ENCODE measurements at places on chromosomes 2 and 18. TPM values are rescaled to one million over a fixed set of nuclear protein-coding genes. Genes with fewer than 3 reads are reported as not detected.

TGFA gene
- 1.8 TPM for polyA plus RNA-seq

ERMN gene
- polyA plus RNA-seq: 0.13 TPM

OR6B2 gene
- not detected for polyA plus RNA-seq

TUBA4B gene
- polyA plus RNA-seq: not detected

RAX gene
- not detected for polyA plus RNA-seq

RESP18 gene
- polyA plus RNA-seq: not detected

TTN gene
- 0.22 TPM for polyA plus RNA-seq

TET3 gene
- polyA plus RNA-seq: 0.03 TPM

PSMA8 gene
- polyA plus RNA-seq: 1.7 TPM

DNA sequence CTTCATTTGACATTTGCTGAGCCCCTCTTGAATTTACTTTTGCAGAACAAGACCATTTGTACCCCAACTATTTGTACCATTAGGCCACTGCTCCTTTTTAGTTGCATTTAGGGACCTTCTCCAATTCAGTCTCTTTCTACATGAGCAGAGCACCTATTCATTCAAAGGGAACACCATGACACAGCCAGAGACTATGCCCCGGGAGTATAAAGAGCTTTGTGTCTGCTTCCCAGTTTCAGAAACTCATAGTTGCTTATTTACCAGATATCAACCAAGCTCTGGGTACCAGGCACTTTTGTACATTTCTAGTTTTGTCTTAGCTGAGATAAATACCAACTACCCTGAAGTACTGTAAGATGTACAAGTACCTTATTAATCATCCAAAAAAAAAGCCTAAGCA, 269.1 kb upstream of the SIX3 start:
- DNase-seq: no peak
- no peak overlapping the region for H3K4me3 ChIP-seq
- peaks cover 6% of the 10 kb centered on the region for H3K4me1 ChIP-seq
- no peaks in the 10 kb centered on the region for H3K27me3 ChIP-seq
- no peak overlapping the region for H3K27ac ChIP-seq

GRCh38 chr2:78749638-78750037, 275.9 kb upstream of the REG3G start:
- no peaks in the 10 kb centered on the region for H3K27me3 ChIP-seq
- no peak overlapping the region for H3K27ac ChIP-seq
- H3K4me3 ChIP-seq: no peak overlapping the region
- no peaks in the 10 kb centered on the region for H3K4me1 ChIP-seq

DNA sequence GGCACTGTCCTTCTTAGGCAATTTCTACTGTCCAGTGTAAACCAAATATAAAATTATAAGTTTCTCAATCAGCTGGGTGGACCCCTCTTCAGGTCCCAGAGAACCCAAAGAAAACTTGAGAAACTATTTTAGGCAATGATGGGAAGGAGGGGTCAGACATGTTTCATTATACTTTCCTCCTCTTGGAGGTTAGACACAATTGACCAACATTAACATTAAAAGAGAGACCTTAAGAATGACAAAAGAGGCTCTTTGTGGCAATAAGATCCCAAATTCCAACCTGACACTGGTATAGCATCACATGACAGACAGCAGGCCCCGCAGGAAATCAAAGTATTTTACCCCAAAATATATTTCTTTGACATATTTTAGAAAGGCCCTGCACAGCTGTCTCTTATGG, 73.1 kb downstream of the LRRTM1 start:
- no peak overlapping the region for H3K27ac ChIP-seq
- H3K36me3 ChIP-seq: no peaks in the 10 kb centered on the region
- H3K4me1 ChIP-seq: no peaks in the 10 kb centered on the region
- no peak for DNase-seq

GRCh38 chr18:71597219-71597618, 946.9 kb downstream of the CBLN2 start:
- no peak overlapping the region for H3K27ac ChIP-seq
- H3K27me3 ChIP-seq: no peaks in the 10 kb centered on the region

- no peak for DNase-seq
- no peaks in the 10 kb centered on the region for H3K27me3 ChIP-seq
- H3K27ac ChIP-seq: no peak overlapping the region
- no peaks in the 10 kb centered on the region for H3K4me1 ChIP-seq
Observed at GRCh38 chr2:3082705-3083104, 294.9 kb downstream of the EIPR1 start.

DNA sequence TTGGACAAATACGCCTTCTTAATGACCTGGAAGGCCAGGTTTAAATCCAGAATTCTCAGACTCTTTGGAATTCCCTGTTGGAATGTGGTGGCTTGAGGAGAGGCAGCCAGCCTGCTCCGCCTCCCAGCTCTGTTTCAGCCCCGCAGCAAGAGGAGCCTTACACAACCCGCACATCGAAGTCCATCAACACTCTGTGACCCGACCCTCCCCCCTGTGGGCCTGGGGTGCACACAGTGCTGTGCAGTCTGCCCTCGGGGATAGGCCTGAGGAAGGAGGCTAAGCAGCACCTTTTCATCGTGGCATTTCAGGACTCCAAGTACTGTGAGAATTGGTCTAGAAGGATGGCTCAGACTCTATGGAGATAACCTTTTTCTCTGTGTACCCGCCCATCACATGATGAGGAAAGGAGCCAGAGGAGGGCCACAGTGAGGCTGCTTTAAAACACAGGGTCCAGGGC, 73.7 kb downstream of the GREB1L start:
- H3K4me1 ChIP-seq: no peaks in the 10 kb centered on the region
- no peak overlapping the region for H3K4me3 ChIP-seq
- no peaks in the 10 kb centered on the region for H3K36me3 ChIP-seq
- no peak overlapping the region for H3K27ac ChIP-seq
- DNase-seq: no peak
- no peaks in the 10 kb centered on the region for H3K27me3 ChIP-seq

DNA sequence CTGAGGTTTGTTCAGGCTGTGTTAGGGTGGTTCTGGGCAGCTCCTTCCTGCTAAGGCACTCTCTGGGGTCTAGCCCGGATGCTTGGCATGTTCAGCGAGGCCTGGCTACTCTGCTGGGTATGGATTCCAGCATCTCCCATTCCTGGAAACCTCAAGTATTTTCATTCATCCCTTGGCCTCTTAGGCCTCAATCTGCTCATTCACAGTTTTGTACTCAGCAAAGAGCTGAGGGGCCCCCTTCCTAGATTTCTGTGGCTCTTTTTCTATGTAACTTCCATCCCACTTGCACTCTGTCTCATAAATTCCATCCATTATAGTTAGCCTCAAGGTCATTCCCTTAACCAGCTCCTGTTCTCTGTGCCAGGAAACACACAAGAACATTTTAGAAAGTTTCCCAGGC, 798.8 kb upstream of the HS6ST1 start:
- no peaks in the 10 kb centered on the region for H3K27me3 ChIP-seq
- DNase-seq: no peak
- no peak overlapping the region for H3K27ac ChIP-seq
- H3K4me3 ChIP-seq: no peak overlapping the region
- no peaks in the 10 kb centered on the region for H3K4me1 ChIP-seq

GRCh38 chr2:111048856-111049768, 71.6 kb upstream of the BCL2L11 start:
- H3K4me1 ChIP-seq: no peaks in the 10 kb centered on the region
- H3K27ac ChIP-seq: no peak overlapping the region
- no peak for DNase-seq
- no peaks in the 10 kb centered on the region for H3K27me3 ChIP-seq

- no peaks in the 10 kb centered on the region for H3K27me3 ChIP-seq
- H3K4me3 ChIP-seq: no peak overlapping the region
- H3K27ac ChIP-seq: no peak overlapping the region
- H3K4me1 ChIP-seq: peaks cover 5% of the 10 kb centered on the region
Observed at GRCh38 chr18:79570266-79571201, 109.1 kb upstream of the CTDP1 start.

DNA sequence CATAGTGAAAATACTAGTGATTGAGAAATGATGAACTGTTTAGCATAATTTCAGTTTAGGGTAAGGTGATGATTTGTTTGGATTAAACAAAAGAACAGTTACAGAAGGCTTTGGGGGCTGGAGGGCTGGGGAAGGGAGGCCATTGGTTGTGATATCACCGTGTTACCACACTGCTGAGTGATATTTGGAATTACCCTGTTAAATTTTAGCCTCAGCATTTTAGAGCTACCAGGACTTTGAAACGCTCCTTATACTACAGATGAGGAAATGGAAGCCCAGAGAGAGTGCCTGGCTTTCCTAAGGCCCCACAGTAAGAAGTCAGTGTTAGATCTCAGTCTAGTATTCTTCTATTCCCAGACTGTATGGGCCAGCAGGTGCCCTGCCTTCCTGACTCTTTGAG, 15.6 kb downstream of the ARHGEF33 start:
- DNase-seq: no peak
- no peak overlapping the region for H3K27ac ChIP-seq
- H3K36me3 ChIP-seq: no peaks in the 10 kb centered on the region
- no peak overlapping the region for H3K4me3 ChIP-seq
- no peaks in the 10 kb centered on the region for H3K4me1 ChIP-seq

DNA sequence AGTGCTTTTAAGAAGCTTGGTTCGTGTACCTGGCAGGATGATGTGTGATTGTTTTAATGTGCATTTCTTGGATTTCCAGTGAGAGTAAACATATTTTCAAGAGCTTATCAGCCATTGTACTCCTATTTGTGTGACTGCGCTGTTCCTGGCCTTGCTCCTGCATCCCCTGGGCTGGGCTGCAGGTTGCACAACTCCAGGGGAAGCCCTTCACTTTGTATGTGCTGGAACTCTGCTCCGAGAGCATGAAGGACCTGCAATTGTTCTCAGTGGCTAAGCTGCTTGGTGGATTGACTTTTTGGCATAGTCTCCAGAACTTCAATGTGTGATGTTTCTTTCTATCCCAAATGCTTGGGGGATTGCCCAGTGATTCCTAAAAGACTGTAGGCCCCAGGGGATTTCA, 18.8 kb downstream of the ATP6V1C2 start:
- no peak overlapping the region for H3K4me3 ChIP-seq
- no peak overlapping the region for H3K27ac ChIP-seq
- no peaks in the 10 kb centered on the region for H3K4me1 ChIP-seq
- H3K36me3 ChIP-seq: no peaks in the 10 kb centered on the region

- H3K4me3 ChIP-seq: no peak overlapping the region
- no peaks in the 10 kb centered on the region for H3K27me3 ChIP-seq
- H3K4me1 ChIP-seq: no peaks in the 10 kb centered on the region
- DNase-seq: no peak
Observed at GRCh38 chr2:10103179-10103578, 19.4 kb upstream of the RRM2 start.

DNA sequence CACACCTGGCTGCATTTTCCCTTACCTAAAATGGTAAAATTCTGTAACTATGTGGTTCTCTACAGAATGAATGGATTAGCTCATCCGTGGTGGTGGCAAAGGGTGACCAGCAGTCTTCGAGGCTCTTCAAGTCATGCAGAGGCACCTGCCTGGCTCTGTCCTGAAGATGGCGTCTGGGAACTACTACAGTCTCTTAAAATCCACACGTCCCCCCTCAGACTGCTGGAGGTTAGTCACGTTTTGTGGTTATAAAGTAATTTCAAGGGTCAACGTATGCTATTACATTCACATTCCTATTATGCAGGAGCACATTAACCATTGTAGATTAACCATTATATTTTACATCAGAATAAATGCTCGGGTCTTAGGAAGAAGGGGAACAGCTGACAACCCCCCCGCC, 616.7 kb downstream of the GALR1 start:
- H3K27me3 ChIP-seq: no peaks in the 10 kb centered on the region
- no peaks in the 10 kb centered on the region for H3K4me1 ChIP-seq
- no peak for DNase-seq
- H3K27ac ChIP-seq: no peak overlapping the region
- no peak overlapping the region for H3K4me3 ChIP-seq

DNA sequence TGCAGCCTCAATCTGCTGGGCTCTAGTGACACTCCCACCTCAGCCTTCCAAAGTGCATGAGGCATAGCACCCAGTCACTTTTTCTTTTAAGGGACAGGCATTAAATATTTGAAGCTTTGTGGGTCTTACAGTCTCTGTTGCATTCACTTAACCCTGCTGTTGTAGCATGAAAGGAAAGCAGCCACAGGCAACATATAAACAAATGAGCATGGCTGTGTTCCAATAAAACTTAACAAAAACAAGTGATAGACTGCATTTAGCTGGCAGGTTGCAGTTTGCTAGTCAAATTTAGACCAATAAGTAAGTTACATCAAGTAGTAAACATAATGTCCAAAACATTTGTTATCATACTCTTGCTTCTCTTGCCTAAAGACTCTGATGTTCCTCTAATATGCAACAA, 297.3 kb upstream of the MMADHC start:
- H3K27ac ChIP-seq: no peak overlapping the region
- no peaks in the 10 kb centered on the region for H3K36me3 ChIP-seq
- no peak for DNase-seq

GRCh38 chr2:118604371-118604770, 243.1 kb downstream of the EN1 start:
- no peak overlapping the region for H3K4me3 ChIP-seq
- no peak overlapping the region for H3K27ac ChIP-seq
- no peak for DNase-seq
- no peaks in the 10 kb centered on the region for H3K4me1 ChIP-seq
- H3K27me3 ChIP-seq: no peaks in the 10 kb centered on the region

DNA sequence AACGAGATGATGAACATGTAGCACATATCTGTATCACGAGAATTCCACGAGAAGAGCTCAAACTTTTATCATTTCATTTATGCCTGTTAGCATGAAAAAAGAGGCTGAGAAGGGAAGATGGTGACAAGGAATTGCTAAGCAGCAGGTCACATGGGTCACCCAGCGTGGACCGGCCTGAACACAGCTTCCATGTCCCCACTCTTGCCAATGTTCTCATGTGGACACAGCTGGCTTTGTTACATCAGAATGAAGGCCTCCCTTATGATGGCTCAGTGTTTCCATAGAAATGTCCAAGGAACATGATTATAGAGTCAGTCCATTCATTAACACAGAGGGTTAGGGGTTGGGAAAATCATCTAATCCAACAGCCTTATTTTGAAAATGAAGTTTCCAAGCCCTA, 215.4 kb downstream of the CMPK2 start:
- H3K4me1 ChIP-seq: no peaks in the 10 kb centered on the region
- DNase-seq: no peak
- no peak overlapping the region for H3K27ac ChIP-seq

DNA sequence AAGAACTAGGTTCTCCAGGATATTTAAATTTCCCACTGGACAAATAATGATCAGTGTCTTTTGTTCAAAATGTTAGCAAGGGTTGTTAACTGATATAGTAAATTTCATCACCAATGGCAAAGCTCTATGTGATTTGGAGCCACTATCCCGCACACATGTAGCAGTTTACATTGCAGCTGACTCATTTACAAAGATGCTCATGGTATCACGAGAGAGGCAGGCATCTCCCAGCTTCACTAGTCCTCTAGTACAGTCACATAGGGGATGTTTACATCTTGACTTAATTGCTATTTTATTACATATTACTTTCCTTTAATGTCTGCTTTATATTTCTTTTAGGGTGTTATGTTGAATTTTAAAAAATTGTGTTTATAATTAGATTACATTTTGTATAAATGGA, 30.7 kb downstream of the KCNE4 start:
- no peak for DNase-seq
- no peaks in the 10 kb centered on the region for H3K27me3 ChIP-seq
- no peak overlapping the region for H3K4me3 ChIP-seq
- no peaks in the 10 kb centered on the region for H3K4me1 ChIP-seq

GRCh38 chr18:12049978-12050811, 43.4 kb upstream of the ANKRD62 start:
- no peak for DNase-seq
- H3K4me1 ChIP-seq: no peaks in the 10 kb centered on the region
- no peaks in the 10 kb centered on the region for H3K27me3 ChIP-seq
- H3K36me3 ChIP-seq: no peaks in the 10 kb centered on the region
- H3K27ac ChIP-seq: no peak overlapping the region

- H3K36me3 ChIP-seq: no peaks in the 10 kb centered on the region
- H3K27me3 ChIP-seq: no peaks in the 10 kb centered on the region
- H3K4me3 ChIP-seq: peak within 1 kb of the TSS; percentile 90
Observed at GRCh38 chr2:161160226-161161073, at the start of gene TANK. TANK (plus strand) TSS chr2:161160428; CDS start chr2:161179663, 19,235 bp downstream.
